ENCODE measurements at places on chromosomes 12 and 14. TPM values are rescaled to one million over a fixed set of nuclear protein-coding genes. Genes with fewer than 3 reads are reported as not detected.

Gene C12orf50
- 0.07 TPM for polyA plus RNA-seq

- no peak for DNase-seq
Measured at GRCh38 chr14:95474941-95475340, 41.5 kb downstream of the SYNE3 start.

- DNase-seq = no peak
Measured at GRCh38 chr12:109632342-109632741, 58.7 kb downstream of the MVK start.

DNA sequence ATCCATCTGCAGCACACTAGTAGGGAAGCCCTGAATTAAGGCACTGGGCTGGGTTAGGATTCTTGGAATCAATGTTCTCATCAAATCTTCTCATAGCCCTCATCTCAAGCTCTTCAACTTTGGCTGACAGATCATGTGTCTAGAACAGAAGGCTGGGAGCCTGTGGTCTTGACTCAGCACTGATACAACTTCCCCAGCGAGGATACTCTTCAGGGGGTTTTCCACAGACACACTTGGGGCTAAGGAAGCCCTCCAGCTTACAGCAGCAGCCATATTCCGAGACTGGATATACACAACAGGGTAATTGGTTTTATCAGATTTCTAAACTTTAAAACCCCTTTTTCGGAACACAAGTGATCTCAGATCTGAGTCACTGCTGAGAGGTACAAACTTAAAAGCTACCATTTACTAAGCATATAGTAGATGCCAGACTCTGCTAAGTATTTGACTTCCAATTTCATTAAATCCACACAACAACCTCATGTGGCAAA lies 3.5 kb downstream of the FMNL3 start:
- DNase-seq = peak; percentile 72

- no peak for DNase-seq
Measured at GRCh38 chr14:106837870-106838269, 1311.5 kb downstream of the TMEM121 start.

GRCh38 chr14:103045371-103045869 lies 11.9 kb downstream of the CDC42BPB start:
- DNase-seq = peak; percentile 57

- DNase-seq = no peak
Measured at GRCh38 chr14:79016828-79017505, 846.8 kb downstream of the NRXN3 start.

DNA sequence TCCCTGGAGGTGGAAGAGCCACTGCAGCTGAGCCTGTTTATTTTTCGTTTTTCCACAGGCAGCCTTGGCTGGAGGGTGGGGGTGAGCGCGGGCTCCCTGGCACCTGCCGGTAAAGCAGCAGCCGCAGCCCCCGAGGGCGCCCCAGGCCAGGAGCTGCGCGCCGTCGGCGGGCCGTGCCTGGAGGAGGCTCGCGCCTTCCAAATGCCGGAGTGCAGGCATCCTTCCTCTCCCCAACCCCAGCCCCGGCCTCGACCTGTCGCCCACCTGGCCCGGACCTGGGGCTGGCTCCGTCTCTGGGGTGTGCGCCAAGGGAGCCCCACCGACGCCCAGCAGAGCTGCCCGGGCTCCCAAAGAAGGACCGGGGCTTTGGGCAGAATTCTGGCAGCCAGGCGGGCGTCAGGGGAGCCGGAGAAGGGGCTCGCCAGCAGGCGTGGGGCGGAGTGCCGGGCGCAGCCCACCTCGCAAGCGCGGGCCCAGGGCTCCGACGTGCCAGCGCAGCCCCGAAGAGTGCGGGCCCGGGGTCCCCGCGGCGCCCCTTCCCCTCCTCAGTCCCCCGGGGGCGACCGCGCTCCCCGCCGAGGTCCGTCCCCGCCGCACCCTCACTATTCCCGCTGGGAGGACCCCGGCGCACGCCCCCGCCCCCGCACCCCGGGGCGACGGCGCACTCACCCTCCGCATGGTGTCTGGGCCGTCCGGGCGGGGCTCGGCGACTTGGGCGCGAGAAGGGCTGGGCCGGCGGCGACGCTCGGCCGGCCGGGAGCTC lies 130.3 kb downstream of the NDUFA12 start:
- peak; percentile 56 for DNase-seq

GRCh38 chr12:96069511-96070231 lies 34.3 kb upstream of the LTA4H start:
- DNase-seq = no peak

- DNase-seq = peak; percentile 45
Measured at GRCh38 chr14:94548999-94549985, 11.9 kb upstream of the SERPINA4 start.

DNA sequence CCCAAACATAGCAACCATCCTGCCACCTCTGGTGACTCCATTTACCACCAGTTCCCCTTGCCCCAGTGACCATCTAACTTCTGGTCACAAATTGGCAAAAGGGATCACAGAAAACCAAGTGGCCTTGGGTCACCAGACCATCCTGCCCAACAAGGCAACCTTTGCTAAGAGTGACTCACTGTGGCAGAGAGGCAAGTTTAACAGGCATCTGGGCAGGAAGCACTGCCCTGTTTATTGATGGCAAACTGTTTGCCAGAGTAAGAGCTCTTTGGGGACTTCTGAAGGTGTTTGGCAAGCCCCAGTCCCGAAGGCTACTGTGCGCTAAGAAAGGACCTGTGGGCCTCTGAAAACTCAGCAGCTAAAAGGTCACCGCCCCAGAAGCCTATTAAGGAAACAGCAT lies 28.2 kb upstream of the TMEM233 start:
- no peak for DNase-seq

GRCh38 chr12:32512910-32513309 lies 113.6 kb downstream of the FGD4 start:
- no peak for DNase-seq

DNA sequence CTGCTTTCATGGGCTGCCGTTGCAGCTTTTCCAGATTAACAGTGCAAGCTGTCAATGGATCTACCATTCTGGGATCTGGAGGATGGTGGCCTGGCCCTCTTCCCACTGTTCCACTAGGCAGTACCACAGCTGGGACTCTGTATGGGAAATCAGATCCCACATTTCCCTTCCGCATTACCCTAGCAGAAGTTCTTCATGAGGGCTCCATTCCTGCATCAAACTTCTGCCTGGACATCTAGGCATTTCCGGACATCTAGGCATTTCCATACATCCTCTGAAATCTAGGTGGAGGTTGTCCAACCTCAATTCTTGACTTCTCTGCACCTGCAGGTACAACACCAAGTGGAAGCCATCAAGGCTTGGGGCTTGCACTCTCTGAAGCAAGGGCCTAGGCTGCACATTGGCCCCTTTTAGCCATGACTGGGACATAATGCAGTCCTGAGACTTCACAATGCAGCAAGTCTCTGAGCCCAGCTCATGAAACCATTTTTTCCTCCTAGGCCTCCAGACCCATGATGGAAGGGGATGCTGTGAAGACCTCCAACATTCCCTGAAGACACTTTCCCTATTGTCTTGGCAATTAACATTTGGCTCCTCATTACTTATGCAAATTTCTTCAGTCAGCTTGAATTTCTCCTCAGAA lies 863.3 kb downstream of the C12orf50 start:
- no peak for DNase-seq

- no peak for DNase-seq
Measured at GRCh38 chr12:113766879-113767878, 198.9 kb downstream of the RBM19 start.
